HFFc6 (cell line): ENCODE measurements at places on chromosomes 4 and X. TPM values are rescaled to one million over a fixed set of nuclear protein-coding genes. Genes with fewer than 3 reads are reported as not detected.

FATE1 gene
- total RNA-seq: not detected in 3 replicates

FGD1 gene
- 15.2 to 18.5 TPM (median 16.5 TPM) in 3 replicates for total RNA-seq

HSFX1 gene
- 0.30 to 0.61 TPM (median 0.56 TPM) in 3 replicates for total RNA-seq

MAP9 gene
- total RNA-seq: 6.8 to 12.1 TPM (median 12.0 TPM) in 3 replicates

TRAM1L1 gene
- total RNA-seq: not detected in 3 replicates

INTS6L gene
- 1.4 to 2.2 TPM (median 1.9 TPM) in 3 replicates for total RNA-seq

AR gene
- total RNA-seq: 11.9 to 14.5 TPM (median 12.5 TPM) in 3 replicates

- no peak for DNase-seq
Measured at GRCh38 chr4:178745203-178745602, 1303.0 kb upstream of the AGA start.

DNA sequence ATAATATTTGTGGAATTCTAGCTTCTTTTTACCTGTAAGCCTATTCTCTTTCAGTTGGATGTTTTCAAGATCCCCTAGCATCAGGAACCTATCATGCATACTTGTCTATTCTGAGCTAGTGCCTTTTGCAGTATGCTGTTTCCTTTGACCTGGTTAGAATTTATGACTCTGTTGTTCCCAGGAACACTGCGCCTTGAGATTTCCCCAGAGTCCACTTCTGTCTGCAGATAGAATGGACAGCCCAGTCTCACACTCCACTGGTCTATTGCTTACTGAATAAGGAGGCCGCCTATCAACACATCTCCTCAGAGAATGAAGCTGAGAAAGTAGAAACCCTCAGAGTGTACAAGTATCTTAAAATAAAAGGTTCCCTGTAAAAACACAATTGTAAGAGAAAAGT lies 465.1 kb upstream of the GALNTL6 start:
- no peak for DNase-seq

GRCh38 chr4:121308328-121308663 lies 72.5 kb downstream of the QRFPR start:
- peak; percentile 9 for DNase-seq

- no peak for DNase-seq
Measured at GRCh38 chr4:84648178-84648577, 65.3 kb downstream of the CDS1 start.

- no peak for DNase-seq
Measured at GRCh38 chrX:153569475-153569874, 29.5 kb downstream of the CCNQ start.

DNA sequence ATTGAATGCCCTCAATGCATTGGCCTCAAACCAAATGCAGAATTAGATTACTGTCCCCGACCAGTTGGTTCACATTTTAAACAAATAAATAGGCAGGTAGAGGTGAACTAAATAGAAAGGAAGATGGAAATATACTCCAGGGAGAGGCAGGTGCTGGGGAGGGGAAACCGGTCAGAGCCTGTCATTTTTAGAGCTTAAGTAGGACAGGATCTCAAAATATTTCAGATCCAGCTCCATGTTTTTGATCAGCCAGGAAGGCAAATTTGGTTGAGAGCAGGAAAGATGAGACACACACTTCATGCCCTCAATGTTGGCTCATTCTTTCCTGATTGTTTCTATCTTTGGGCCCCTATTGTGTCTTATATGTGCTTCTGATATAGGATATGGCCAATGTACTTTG lies 206.7 kb downstream of the SHROOM3 start:
- DNase-seq: no peak

DNA sequence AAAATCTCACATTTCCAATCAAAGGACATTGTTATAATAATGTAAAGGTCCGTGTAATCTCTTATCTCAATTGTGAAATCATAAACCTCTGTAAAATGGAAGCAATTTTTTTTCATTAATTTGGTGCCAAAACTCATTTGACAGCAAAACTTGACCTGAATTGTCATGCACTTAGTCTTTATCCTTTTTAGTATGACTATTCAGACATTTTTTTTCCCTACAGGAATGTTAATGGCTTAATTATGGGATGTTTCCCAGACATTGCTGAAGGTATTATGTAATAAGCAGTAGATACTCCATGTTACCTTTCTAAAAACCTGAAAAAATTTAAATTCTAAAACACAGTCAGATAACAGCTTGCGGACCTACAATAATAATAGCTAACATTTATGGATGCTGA lies 228.9 kb downstream of the LHFPL1 start:
- DNase-seq: no peak

DNA sequence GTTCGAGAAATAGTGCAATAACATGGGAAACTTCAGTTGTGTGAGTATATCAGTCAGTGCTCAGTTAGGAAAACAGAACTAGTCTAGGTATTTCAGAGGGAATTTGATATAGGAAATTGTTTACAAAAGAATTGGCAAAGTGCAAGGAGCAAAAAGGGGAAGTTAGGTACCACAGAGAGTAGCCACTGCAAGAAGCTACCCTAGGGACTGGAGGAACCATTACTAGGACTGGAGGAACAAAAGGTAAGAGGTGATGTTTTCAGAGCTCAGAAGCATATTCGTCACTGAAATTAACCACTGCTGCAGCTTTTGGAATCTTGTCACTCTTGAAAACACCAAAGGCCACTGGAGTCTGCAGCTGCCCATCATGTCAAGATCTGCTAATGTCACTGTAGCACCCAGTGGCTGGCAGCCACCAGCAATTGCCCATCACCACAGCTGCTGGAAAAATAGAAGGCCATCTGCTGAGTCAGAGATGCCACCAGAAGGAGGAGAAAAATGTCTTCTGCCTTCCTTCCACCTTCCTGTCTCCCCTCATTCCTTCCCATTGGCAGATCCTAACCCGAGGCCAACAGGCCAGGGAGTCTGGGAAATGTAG lies 160.6 kb upstream of the RPS6KA3 start:
- DNase-seq: no peak

GRCh38 chrX:68186552-68187262 lies 246.6 kb downstream of the OPHN1 start:
- no peak for DNase-seq

- peak; percentile 39 for DNase-seq
Measured at GRCh38 chr4:15488658-15489470, 19.2 kb downstream of the CC2D2A start.

GRCh38 chr4:104519588-104519987 lies 24.9 kb upstream of the CXXC4 start:
- no peak for DNase-seq
